ENCODE measurements at places on chromosomes 6 and 20.

GRCh38 chr6:108432792-108433191 lies 127.9 kb upstream of the FOXO3 start:
- no peak for DNase-seq

DNA sequence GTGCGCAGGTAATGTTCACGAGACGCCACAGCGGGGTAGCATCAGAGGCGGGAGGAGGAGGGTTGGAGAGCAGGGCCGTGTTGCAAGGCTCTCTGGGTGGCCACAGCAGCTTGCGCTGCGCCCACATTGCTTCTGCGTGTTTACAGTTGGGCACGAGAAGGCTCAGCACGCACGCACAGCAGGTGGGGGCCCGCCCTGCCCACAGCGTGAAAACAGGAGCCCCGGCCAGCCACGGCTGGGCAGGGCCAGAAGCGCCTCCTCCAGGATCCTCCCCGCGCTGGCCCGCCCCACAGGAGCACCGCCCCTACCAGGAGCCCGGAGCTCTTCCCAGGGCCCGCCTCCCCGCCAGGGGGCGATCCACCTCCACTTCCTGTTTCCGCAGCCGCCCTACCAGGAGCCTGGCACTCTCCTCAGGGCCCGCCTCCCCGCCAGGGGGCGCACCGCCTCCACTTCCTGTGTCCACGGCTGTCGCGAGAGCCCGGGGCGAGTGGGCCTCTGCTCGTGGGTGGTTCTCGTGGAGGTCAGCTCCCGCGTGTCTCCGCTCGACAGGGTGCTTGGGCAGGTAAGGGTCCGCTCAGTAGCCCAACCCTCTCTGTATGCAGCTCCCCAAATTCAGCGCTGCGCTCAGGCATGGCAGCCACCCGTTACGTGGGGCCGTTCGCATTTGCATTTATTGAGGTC lies at the start of gene FAM50B:
FAM50B (plus strand) TSS at position 449 of the 681 bp plus-strand sequence. CDS start 439 bp downstream, outside the sequence.
- peak; percentile 57 for DNase-seq

- DNase-seq: no peak
Measured at GRCh38 chr20:45944151-45944964, 9.9 kb downstream of the PCIF1 start.

DNA sequence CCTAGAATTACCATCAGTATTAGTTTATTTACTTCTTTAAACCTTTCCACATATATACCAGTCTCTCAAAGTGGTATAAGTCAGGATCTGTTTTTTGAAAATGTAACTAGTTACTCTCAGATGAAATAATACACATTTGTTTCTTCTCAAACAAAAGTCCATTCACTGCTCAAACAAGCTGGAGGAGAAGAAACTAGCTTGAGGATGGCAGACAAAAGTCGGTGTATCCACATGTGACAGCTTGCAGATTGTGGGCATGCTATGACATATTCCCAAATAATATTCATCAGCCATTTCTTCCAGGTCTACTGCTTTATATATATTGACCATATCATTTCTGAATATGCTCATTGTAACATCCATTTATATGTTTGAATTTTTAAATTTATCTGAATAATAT lies 197.4 kb upstream of the KCNQ5 start:
- no peak for DNase-seq

- no peak for DNase-seq
Measured at GRCh38 chr20:37344506-37345338, 1.2 kb upstream of the SRC start.

DNA sequence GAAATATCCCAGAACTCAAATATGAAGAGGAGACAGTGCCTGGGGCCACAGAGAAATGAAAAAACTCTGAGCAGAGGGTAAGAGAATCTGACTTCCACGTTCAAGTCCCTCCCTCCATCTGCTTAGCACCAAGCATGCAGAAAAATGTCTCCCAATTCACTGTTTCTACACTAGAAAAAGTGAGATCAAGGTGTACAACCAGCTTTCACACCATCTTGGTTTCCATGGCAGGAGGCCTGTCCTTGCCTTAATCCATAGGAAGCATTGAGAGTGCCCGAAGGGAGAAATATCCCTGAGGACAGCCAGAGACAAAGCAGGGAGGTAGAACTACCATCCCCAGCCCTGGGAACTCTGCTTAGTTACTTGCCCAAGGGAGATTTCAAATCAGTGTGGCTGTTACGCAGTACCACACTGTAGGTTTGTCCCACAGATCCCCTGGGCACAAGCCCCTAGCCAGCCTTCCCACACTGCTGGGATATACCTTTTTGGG lies 82.9 kb downstream of the SCML4 start:
- DNase-seq: no peak

DNA sequence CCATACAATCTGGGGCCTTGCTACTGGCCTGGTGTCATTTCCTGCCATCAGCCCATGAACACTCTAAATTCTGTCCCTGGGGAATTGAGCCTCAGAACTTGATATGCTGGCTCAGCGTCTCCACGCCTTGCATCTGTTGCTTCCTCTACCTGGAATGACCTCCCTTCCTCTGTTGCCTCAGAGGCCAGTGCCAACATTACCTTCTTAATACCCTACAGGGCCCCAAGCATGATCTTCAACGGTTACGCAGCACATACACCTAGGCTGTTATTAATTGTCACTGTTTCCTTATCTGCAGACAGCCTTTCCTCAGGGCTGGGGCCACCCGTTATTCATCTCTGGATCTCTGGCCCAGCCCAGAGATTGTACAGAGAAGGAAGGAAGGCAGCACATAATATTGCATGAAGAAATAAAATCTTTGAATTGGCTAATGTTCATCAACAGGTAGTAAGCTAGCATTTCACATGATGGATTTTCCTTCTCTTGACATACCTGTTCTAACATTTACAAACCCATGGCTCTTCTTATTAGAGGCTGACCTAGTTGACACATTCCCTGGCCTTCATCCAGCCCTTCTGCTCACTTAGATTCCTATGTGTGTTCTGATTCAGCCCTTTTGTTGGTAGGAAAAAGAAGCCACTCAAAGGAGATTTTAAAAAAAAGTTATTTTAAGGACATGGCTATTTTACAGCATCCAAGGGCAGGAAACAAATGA lies 8.4 kb upstream of the RNF182 start:
- DNase-seq: no peak

Measured in D721Med (cell line).